ENCODE measurements at places on chromosomes 5 and 9.

DNA sequence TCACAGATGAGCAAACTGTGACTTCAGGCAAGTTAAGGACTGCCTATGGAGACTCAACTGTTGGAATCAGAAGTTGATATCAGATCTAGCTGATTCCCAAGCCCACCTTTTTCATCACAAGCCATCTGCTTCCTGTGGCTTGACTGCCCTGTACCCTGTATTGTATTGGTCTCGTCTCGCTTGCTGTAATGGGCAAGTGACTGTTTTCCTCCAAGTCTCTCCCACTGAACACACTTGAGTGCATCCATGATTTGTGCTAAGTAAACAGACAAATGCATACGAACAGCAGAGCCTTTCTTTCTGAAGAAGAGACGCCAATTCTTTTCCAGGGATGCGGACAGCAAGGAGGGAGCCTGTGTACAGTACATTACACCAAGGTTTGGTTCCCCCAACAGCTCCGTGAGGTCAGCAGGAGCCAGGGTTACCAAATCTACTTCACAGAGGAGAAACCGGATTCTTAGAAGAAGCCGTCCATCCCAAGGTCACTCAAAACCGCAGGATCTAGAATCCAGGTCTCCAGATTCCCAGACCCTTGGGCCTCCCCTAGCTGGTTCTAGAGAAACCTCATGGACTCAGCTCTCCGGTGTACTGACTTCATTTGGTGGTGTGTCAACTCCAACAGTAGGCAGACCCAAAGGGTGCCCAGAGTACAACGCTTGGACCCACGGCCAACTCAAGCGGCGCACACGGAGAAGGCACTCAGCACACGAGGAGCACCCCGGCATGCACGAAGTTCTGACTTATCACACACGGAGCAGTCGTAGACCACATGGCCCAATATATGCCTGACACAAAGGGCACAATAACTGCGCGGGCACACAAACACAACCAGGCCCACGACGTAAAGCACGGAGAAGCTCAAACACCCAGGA lies 1.1 kb downstream of the BAG1 start:
- no peak for DNase-seq

DNA sequence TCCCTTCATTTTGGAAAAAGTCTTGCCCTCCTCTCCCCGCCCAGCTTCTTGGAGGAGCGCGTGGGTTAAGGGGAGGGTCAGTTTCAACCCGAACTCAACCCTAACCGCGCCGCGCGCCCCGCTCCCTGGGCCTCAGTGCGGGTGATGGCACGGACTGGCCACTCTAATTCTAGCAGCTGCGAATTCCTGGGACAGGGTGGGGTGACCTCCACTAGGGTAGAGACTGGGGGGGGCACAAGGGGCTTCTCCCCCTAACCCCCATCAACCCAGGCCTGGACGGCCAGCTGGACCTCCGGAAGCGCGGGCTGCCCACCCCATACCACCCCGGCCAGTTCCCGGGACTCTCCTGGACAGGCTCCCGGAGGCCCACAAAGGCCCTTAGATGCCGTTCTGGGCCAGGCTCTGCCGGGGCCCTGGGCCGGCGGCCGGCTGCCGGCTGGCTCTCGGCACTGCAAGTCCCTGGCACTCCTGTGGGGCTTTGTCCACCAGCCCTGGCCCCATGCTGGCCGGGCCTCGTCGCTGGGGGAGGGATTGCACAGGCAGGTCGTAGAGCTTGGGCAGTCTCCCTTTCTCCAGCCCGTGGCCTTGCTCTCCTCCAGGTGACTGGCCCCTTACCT lies 7.2 kb upstream of the PSD2 start:
- no peak for DNase-seq

DNA sequence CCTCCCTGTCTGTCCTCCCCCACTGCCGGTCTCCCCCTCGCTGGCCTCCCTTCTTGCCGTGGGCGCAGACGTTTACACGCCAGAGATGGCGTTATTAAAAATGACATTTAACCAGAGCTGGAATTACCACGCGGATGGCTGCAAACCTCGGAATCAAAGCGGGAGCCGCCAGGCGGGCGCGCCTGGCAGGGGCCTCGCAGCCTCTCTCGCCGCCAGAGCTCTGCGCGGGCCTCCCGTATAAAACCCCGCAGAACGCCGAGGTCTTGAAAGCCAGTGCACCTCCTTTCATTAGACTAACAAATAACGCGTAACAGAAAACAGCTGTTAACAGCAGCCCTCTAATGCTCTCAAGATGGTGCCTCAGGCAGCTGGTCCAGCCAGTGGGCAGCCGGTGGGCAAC lies 10.2 kb downstream of the PRRX2 start:
- no peak for DNase-seq

- no peak for DNase-seq
Observed at GRCh38 chr9:38734831-38735230, 14.9 kb upstream of the FAM240B start.

DNA sequence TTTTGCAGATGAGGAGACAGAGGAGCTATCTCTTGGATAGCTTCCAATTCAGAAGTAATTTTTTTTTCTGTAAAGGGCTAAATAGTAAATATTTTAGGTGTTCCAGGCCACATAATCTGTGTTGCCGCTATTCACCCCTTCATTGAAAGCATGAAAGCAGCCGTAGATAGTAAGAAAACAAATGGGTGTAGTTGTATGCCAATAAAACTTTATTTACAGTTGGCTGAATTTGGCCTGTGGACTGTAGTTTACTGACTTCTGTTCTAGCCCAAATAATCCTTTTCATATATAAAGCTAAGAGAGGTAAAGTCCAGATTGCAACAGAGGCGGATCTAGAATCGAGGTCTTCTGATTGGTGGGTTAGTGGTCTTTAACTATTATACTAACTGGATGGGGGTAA lies 128.9 kb downstream of the SLF1 start:
- no peak for DNase-seq

- DNase-seq = peak; percentile 26
Observed at GRCh38 chr9:114339130-114339908, 9.7 kb downstream of the ORM2 start.

- DNase-seq = no peak
Observed at GRCh38 chr5:43371821-43372220, 40.4 kb downstream of the CCL28 start.

DNA sequence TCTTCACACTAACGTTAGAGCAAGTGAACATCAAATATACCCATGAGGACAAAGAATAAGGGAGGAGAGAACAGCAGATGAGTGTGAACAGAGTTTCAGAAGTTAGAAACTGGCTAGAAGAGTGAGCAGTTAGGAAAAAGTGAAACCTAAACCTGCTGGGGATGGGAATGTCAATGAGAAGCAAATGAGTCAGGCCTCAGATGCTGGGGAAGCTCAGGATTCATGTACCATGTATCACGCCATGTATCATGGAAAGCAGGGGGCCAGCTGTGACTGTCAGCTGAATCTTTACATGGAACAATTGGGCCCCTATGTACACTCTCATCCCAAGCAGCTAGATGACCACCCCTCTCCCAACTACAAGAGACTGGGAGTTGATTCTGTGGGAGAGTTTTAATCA lies 16.2 kb downstream of the GDF9 start:
- no peak for DNase-seq

GRCh38 chr5:23703940-23704855 lies 196.8 kb downstream of the PRDM9 start:
- DNase-seq = no peak

GRCh38 chr5:59591162-59591561 lies 302.4 kb downstream of the PDE4D start:
- no peak for DNase-seq

DNA sequence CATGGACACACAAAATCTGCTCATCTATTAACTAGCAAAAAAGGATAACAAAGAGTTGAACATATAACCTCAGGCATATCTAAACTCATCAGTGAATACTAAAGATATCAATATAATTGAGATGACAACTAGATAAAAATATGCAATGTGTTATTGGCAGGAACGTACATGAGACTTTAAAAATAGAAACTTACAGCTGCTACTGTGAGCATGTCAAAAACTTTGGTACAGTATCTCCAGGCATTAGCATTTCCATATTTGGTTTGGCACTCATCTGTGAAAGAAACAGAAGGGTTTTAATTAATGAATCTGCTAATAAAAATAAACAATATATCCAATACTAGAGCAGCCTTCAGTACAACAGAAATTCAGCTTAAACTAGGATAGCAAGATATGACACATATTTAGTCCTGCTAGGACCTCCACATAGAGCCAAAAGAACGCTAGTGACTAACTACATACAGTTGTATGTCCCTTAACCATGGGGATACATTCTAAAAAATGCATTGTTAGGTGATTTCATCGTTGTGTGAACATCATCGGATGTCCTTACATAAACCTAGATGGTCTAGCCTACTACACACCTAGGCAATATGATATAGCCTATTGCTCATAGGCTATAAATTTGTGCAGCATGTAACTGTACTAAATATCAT lies 10.5 kb upstream of the SCAI start:
- no peak for DNase-seq

DNA sequence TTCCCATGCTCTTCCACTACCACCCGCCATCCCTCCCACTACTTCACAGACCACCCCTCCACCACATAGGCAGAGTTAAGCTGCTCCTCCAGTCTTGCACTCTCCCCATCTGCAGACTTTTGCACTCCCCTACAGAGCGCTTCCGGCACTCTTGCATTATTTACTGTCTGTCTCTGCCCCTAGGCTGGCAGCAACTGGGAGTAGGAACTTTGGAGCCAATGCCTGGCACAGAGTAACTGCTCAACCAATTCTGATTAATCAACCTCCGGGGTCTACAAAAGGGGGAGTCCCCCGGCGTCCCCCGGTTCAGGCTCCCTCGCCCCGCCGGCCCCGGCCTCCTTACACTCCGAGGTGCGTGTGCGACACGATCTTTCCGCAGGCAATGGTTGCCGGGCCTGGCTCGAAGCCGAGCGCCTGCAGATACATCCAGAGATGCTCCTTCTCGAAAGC lies 498 bp downstream of the HAUS6 start:
- DNase-seq = no peak

- no peak for DNase-seq
Observed at GRCh38 chr9:135705376-135705775, 3.4 kb downstream of the KCNT1 start.

- DNase-seq = no peak
Observed at GRCh38 chr5:58523956-58524355, 32.7 kb downstream of the GAPT start.

- DNase-seq = no peak
Observed at GRCh38 chr9:69632768-69633167, 39.4 kb downstream of the APBA1 start.

DNA sequence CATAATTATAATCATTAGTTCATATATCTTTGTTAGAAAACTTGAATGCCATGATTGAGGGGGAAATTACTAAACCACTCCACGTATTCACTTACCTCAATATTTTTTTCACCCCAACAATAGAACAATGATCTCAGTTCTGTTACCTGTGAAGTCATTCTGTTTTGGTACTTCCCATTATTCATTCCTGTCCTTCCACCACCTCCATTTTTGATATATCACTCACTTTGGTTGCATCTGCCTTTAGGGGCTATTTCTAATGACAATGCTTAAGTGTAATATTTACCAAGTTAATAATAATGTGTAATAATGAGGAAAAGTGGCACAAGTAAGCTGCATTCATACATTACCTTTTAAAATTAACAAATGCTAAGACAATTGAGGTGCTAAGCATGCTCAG lies 218.4 kb downstream of the SPATA31D1 start:
- no peak for DNase-seq

DNA sequence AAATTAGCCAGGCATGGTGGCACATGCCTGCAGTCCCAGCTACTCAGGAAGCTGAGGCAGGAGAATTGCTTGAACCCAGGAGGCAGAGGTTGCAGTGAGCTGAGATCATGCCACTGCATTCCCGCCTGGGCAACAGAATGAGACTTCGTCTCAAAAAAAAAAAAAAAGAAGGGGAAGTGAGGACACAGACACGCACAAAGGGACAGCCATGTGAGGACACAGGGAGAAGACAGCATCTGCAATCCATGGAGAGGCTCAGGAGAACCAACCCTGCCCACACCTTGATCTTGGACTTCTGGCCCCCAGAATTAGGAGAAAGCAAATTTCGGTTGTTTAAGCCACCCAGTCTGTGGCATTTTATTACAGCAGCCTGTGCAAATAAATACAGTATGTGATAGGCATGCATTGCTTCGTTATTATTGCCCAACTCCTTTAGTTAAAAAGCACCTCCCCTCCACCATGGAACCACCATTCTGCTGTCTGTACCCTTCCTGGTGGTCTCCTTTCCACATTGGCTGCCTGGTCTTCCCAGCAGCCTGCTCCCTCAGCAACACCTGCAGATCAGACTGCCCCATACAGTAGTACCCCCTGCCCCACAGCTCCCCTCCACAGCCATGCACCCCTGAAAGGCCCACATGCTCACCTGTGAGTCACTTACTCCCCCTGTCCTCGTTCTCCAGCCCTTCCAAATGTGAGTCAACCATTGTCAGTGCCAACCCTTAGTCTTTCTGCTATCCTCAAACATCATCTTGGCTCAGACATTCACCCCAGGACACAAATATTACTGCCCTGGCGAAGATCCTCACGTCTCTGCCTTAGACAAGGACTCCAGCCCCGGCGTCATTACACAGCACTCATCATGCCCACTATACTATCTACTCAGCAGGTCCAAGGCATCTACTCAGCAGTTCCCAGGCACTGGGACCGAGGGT lies 128.8 kb downstream of the ROR2 start:
- no peak for DNase-seq

DNA sequence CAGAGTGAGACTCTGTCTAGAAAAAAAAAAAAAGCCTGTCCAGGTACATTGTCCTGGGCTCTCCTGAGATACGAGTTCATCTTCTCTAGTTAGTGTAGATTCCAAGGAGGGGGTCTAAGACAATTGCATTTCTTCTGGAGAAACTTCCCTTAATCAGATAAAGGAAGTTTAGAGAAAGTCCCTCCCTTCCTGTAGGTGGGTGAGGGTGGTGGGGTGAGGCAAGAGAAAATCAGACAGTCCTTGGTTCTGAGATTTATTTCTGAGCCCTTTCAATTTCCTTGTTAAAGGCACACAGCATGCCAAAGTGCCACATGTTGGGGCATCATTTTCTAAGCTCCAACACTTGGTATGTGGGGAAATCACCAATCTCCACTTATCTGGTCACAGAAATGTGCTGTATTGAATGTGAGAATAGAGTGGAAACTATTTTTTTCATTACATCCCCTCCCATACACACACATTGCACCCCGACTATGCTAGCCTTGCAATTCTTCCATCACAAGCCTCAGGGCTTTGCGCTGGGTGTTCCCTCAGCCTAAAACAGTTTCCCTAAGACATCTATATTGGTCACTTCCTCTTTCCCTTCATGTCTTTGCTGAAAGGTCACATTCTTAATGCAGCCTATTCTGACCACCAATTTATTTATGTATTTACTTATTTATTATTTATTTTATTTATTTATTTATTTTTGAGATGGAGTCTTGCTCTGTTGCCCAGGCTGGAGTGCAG lies 5.1 kb upstream of the TUT7 start:
- no peak for DNase-seq

GRCh38 chr5:97919719-97920118 lies 736.7 kb upstream of the RIOK2 start:
- no peak for DNase-seq

GRCh38 chr5:39780347-39780746 lies 355.6 kb upstream of the DAB2 start:
- no peak for DNase-seq

DNA sequence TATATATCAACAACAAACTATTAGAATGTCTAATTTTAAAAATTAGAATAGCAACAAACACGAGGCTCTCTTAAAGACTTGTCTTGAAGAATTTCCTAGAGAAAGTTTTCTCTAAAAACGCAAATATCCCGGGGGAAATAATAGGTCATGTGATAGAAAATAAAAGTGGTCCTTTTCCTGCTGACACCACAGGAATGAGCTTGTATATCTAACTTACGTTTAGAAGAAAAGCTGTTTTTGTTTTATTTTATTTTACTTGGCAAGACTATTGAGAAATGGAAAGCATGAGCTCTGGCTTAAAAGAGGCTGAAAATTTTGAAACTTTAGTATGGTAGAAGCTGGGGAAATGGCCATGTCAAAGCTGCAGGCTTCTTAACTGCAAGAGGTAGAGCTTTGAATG lies 465.0 kb downstream of the AGTPBP1 start:
- no peak for DNase-seq

Data from stimulated activated CD8-positive, alpha-beta memory T cell treated with anti-CD3 and anti-CD28 coated beads, Interleukin-2, amount 100 ng/mL, for 1 hour (primary cell).